Lung microvascular endothelial cell (primary cell): ENCODE measurements at places on chromosomes 5 and 9. TPM values are rescaled to one million over a fixed set of nuclear protein-coding genes. Genes with fewer than 3 reads are reported as not detected.

DNA sequence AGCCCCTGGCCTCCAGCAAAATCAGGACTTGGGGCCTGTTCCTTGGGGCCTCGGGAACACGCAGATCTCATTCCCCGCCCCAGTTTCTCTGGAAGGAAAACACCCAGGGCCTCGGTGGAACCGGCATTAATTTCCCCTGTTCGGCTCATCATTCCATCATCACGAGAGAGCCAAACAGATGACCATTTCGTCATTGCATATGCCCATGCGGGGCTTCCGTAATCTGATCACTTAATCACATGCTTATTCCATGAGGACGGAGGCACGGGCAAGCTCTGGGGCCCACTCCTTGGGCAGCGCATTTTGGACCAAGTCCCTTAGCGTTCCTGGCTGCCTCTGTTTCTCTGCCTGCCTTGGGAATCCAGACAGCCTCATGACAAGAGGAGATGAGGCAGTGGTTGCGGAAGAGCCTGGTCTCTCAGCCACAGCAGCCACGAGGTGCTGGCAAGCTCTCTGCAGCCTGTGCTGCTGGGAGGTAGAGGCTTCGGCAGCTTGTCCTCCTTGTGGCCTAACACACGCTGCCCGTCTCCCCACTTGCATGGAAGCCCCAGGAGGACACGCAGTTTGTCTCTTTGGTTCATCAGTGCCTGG lies 65.0 kb upstream of the IER5L start:
- DNase-seq: no peak

DNA sequence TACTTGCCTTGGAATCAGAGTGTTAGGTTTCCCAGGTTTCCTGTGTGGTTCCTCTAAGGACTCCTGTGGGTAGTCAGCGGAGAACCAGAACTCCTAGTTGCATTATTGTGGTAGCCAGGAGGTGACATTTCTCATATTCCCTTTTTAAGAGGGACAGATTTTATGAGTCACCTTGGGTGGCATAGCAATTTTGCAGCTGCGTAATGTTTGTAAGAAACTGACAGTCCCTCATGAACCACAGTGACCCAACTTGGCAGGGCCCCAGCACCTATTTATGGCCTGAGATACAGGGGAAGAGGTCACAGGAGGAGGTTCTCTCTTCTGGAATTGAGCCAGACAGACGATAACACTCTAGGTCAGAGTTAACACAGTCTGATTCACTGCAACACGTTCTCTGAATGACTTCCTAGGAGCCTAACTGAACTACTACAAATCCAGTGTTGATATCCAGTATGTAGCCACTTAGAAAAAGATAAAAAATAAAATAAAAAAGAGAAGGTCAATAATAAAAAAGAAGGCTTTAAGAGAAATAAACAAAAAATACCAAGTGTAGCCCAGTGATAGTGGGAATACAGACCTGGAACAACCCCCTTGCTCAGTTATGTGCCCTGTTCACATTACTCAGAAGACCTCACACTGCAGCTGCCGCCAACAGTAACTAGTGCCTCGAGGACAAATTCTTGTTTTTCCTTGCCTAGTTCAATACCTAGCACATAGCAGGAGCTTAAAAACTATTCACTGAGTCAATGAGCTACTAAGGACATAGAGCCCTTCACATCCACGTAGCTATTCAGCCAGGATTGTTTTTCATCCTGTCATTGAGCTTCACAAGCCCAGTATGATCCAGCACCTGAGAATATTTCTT lies 50.7 kb upstream of the VLDLR start:
- DNase-seq: peak; percentile 53

DNA sequence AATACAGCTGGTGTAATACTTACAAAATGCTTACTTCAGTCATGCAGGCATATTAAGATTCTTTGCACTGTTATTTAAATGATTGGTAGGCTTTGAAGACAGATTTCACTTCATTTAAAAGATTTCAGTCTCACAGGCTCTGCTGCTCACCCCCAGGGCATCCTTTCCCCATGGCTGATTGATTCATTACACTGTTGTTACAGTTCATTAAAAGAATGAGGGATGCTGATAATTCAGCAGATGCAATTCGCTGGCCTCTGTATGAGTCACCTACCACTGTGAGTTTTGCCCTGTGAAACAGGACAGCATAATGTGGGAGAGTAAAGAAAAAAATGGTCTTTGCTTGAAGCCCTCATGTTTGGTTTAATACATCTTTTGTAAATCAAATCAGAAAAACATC lies 246.9 kb downstream of the CYLC2 start:
- no peak for DNase-seq

Gene SLC25A2
- under 0.01 and 0.20 TPM in 2 replicates for total RNA-seq

DNA sequence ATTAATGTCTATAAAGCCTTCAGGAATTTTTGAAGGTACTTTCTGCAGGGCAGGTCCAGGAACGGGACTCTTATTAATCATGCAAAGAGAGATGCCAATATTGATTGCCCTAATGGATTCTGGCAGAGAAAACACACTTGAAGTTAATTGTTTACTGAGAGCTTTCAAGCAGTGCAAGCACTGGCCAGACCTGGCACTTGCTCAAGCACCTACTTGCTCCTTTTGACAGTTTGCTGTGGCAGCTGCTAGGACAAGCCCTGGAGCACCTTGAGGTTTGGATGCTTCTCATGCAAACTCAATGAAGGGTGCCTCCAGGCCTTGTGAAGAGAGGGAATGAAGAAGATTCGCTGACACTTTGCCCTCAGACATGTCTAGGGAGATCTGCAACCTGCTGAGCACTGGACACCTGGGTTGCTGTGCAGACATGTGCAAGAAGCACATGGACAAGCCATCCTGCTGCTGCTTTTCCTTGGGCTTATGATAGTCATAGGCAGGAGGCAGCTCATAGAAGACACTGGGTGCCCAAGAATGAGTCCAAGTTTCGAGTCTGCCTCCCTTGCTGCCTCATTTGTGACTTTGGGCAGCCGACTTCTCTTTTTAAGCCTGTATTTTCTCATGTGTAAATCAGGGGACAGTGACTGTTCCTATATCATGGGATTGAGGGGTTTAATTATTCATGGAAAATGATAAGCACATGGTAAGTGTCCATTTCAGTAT lies 88.8 kb upstream of the EQTN start:
- DNase-seq: no peak

GRCh38 chr9:82299870-82300269 lies 311.3 kb downstream of the SPATA31D1 start:
- no peak for DNase-seq

- DNase-seq: no peak
Measured at GRCh38 chr9:98501819-98502218, 206.9 kb downstream of the GABBR2 start.

DNA sequence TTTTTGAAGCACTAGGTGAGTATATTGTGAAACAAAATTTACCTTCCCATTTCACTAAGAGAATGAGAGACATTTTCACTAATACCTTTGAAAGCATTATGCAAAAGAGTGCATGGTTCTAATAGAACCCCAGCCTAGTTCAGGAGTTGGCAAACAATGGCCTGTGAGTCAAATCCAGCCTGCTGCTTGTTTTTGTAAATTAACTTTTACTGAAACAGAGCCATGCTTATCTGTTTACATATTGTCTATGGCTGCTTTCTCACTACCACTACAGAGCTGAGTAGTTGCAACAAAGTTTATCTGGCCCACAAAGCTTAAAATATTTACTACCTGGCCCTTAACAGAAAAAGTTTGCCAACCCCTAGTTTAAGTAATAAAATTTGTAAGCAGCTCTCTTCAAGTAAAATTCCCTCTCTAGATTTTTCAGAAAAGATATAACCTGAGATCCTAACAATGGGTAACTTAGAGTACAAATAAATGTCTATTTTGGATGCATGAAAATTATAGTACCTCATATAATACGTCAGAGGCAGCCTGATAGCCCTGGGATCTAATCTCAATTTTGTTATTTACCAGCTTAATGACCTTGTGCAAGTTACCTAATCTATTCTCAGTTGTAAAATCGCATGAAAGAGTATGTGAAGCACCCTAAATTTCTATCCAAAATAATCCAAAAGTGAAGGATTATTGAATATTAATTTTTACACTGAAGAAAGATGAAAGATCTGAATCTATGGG lies 50.7 kb upstream of the ARL15 start:
- DNase-seq: no peak

- DNase-seq: no peak
Measured at GRCh38 chr5:96720408-96720807, 58.2 kb downstream of the CAST start.

Gene FBXO4
- 5.2 and 7.2 TPM in 2 replicates for total RNA-seq

DNA sequence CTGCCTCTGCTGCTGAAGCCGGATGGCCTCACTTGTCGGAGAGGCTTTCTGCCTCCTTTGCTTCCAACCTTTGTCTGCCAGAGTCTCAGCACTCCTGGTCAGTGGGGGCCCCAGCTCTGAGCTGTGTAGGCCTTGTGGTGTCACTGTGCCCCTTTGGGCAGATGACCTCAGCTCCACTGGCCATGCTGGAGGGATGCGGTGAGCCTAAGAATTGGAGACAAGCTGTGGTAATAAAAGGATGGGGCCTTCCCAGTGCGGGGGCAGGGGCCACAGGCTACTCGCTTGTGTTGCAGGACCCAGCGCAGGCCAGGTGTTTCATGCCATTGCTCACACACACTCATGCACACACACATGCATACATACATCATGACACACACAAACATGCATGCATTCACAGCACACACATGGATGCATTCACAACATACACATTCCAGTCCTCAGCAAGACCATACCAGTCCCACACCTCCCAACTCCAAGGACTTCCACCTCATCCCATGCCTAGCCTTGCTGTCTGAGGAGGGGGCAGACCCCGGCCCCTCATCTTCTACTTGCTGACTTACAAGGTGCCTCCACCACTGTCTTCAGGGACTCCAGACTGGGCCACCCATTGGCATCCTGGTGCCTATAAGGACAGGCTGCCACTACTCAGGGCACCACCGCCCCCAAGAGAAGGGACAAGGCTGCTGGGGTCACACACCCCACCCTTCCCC lies 237.7 kb downstream of the SYK start:
- no peak for DNase-seq

DNA sequence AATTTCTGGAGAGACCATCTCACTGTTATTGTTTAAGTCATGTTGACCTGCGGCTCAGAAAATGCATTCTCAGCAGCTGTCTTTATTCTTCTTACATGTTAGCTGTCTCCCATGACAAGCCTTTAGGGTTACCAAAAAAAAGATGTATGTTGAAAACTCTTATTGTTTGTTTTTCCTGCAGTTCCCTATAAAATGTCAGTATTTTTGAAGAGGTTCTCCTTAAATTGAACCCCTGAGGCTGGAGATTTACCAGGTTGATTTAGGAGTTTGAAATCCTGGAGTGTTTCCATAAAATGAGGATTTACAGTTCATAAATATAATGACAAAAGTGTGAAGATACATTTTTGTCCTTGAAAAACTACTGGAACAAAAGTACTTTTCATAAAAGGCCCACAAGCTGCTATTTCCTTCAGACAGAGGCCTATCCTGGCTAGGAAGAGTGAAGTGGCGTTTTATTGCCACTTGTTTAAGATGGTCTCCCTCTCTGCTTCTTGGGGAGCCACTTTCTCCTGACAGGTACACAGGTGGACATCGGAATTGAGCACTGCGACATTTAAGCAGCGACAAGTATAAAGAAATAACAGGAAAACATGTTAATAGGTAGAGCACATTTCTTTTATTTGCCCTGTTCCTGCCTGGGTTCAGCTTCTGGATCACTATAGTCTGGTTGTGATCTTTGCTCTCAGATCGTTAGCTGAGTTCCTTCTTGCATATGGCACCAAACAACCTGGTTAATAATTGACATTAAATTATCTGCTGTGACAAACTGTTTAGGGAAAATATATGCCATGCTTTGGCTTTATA lies 344.8 kb upstream of the RPS23 start:
- DNase-seq: no peak

Gene STPG3
- total RNA-seq: not detected in 2 replicates

DNA sequence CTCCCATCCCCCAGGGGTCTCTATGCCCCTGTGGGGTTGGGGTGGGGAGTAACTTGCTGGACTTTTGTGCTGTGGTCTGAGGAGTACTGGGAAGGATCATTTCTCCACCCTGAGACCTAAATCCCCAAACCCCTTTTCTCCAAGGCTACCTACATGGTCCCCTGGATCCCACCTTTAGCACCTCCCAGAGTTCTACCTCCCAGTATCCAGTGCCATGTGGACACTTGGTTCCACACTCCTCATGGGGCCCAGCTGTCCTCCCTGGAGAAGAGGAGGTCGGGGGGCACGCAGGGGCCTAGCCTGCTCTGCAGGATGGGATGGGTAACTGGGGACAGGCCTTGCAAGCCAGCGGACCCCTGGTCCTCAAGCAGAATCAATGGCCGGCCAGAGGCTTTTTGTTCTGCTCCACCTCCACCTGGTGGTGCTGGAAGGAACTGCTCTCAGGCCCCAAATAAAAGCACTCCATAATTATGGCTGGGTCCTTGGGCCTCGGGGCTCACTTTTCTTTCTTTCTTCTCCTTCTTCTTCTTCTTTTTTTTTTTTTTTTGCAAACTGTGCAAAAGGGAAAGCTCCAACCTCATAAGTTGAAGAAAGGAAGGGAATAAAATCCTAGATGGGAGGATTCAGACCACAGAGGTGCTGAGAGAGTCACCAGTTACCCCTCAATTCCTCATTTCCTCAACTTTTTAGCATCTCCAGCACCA lies 68.4 kb downstream of the PSD2 start:
- peak; percentile 59 for DNase-seq

Gene AQP7
- total RNA-seq: not detected in 2 replicates

- DNase-seq: no peak
Measured at GRCh38 chr5:88364991-88365390, 96.3 kb upstream of the TMEM161B start.

DNA sequence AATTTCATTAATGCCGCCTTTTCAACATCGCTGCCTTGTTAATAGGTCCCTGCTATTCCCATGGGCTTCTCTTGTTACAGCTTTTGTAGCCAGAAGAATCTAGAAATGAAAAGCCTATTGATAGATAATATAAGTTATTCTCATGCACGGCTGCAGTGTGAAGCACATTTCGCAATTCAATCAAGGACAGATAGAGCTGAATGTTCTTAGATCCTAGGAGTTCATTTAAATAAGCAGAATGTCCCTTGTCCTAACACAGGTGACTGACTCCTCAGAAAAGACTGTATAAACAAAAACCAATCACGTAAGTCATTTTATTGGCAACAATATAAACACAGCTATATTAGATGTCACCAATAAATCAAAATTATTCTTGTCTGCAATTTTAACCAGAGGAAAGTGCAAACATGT lies 9.4 kb downstream of the GLIS3 start:
- no peak for DNase-seq

GRCh38 chr5:14818931-14819790 lies 52.4 kb downstream of the ANKH start:
- no peak for DNase-seq

Gene ZNF474
- total RNA-seq: not detected in 2 replicates

Gene HTR1A
- total RNA-seq: not detected in 2 replicates

DNA sequence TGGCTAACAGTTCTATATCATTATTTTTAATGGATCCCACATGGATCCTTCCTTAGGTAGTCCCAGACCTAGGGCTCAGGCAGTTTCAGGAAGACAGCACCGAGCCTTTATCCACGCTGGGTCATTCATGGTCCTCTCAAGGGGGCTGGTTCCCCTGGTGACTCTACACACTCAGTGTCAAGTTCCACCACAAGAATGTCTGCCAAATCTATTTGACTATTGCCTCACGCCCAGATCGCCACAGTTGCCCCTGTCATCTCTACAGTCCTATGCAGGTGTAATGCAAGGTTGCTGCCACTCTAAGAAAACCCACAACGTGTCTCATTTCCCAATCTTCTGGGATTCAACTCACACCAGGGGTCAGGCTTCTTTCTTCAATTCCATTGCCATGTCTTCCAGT lies 8.0 kb upstream of the ZNF366 start:
- no peak for DNase-seq
